ENCODE measurements at places on chromosomes 4 and X.

DNA sequence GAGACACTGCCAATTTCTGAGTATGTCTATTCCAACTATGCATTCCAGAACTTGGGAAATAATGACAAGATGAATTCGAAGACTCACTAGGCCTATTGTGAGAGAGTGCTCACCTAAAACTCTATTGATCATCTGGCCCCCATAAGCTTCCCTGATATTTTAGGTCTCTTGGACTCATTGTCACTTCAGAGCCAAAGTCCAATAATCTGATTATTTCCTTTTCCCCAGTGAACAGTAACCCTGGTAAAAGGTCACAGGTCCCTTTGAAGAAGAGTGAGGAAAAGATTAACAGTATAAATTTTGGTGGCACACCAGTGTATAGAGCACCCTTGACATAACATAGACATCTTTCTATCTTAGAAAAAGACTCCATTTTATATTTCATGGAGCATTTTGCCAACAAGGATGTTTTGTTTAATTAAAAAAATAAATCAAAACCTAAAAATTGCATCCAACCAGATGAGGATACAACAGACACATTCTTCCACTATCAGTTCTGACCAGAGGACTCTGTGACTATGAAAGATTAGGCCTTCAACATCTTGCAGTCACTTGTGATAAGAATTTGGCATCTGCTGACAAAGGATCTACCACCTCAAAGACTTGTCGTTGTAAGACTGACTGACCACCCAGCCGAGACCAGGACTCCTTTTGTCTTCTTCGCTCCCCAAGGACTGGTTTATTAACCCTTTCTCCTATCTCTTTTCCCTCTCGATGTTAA, 191.9 kb downstream of the MAB21L2 start:
- no peak for DNase-seq

GRCh38 chr4:163537114-163537513, 42.6 kb downstream of the TMA16 start:
- no peak for DNase-seq

DNA sequence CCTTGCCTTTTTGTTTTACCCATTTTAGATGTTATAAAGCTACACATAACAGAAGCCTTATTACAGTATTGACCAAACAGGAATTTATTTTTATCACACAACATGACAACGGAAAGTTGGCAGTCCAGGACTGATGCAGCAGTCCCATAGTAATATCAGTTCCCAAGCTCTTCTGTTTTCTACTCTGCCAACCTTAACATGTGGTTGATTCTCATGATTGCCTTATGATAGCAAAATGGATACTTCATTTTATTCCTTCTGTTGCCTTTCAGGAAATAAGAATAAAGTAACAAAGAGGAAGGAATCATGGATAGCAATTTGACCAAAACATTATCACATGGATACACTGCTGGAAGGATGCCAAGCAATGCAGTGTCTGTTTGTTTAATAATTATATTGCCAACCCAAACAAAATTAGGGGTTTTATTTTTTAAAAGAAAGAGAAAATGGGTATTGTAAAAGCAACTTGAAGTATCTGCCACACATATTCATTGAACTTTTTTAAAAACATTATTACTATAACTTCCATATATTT, 275.7 kb downstream of the STPG2 start:
- DNase-seq, result no peak

GRCh38 chr4:173185847-173186510, 17.4 kb downstream of the GALNT7 start:
- peak; percentile 73 for DNase-seq

GRCh38 chr4:8136972-8137710, 21.5 kb downstream of the ABLIM2 start:
- DNase-seq, result no peak

GRCh38 chr4:37224854-37225253, 19.7 kb upstream of the NWD2 start:
- no peak for DNase-seq

DNA sequence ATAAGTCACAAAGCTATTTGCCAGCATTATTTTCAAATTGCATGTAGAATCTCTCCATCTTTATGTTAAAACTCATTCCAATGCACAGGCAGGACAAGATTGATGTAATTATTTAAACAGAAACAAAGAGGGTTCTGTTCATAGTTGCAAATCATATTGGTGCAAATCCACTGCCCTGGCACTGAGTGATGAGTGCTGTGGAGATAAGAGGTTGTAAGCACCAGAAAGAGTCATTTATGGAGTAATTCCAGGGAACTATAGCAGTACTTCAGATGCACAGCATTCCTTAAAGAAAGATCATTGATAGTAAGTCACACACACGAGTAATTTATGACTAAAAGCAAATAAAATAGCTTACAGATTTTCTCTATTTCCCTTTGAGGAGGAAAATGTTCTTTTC, 337.7 kb upstream of the CTSO start:
- no peak for DNase-seq

- peak; percentile 88 for DNase-seq
Observed at GRCh38 chr4:1082215-1083182, 30.9 kb downstream of the RNF212 start.

GRCh38 chrX:41085512-41085877, 250 bp downstream of the USP9X start:
- peak; percentile 66 for DNase-seq

GRCh38 chr4:144701683-144702233, 55.8 kb downstream of the HHIP start:
- no peak for DNase-seq

- DNase-seq, result peak; percentile 64
Observed at GRCh38 chr4:183098019-183098722, 886 bp upstream of the WWC2 start.

GRCh38 chr4:109576462-109576861, 16.4 kb downstream of the MCUB start:
- peak; percentile 43 for DNase-seq

GRCh38 chrX:121245763-121246162, 198.4 kb downstream of the GLUD2 start:
- no peak for DNase-seq
